ENCODE measurements at places on chromosomes 7 and 10.

- no peak overlapping the region for H3K27ac ChIP-seq
- H3K27me3 ChIP-seq = no peaks in the 10 kb centered on the region
- H3K4me3 ChIP-seq = no peak overlapping the region
- H3K36me3 ChIP-seq = no peaks in the 10 kb centered on the region
- no peaks in the 10 kb centered on the region for H3K4me1 ChIP-seq
- no peak for DNase-seq
These were observed 48.7 kb upstream of the RET start for GRCh38 chr10:43028143-43028542.

DNA sequence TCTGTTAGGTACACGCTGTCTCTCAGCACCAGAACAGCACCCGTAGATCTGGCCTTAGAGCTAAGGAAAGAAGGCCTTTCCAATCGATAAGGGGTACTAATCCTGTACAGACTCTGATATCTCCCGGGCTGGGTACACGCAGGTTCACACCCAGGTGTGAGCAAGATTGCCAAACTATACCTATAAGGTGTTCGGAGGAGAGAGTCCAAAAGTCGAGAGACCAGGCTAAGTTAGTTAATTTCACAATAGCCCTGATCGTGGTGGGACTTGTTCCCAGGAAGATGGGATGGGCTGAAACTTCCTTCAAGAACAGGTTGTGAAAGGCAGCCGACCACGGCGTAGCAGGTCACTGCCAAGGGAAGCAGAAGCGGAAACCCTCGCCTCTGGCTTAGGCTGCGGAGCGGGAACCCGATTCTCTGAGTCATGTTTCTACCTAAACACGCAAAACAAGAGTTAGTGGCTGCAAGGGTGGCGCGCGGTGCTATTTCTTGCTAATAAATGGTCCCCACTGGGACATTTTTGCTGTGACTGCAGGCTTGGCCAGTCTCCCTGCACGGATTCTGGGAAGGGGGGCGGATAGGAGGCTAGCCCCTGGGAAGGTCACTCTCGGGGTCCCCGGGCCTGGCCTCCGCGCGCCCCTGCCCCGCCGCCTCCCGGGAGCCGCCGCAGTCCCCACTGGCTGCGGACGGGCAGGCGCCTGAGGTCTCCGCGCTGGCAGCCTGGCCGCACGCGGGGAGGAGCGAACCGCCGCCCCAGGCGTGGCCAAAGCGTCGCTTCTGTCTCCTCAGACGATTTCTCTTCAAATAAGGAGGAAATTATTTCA, 75.4 kb upstream of the PDSS1 start:
- H3K4me3 ChIP-seq = peak overlapping the region; percentile 25
- peak overlapping the region; percentile 39 for H3K27ac ChIP-seq
- H3K27me3 ChIP-seq = peaks cover 2% of the 10 kb centered on the region

GRCh38 chr10:119713744-119714483, 11.9 kb upstream of the INPP5F start:
- H3K4me3 ChIP-seq = no peak overlapping the region
- DNase-seq = no peak
- no peaks in the 10 kb centered on the region for H3K36me3 ChIP-seq
- no peak overlapping the region for H3K27ac ChIP-seq
- H3K27me3 ChIP-seq = no peaks in the 10 kb centered on the region

- H3K4me1 ChIP-seq = no peaks in the 10 kb centered on the region
- H3K27ac ChIP-seq = no peak overlapping the region
- H3K4me3 ChIP-seq = no peak overlapping the region
- H3K27me3 ChIP-seq = no peaks in the 10 kb centered on the region
- no peaks in the 10 kb centered on the region for H3K36me3 ChIP-seq
These were observed 786 bp upstream of the AKR1C4 start for GRCh38 chr10:5195727-5196374.

- no peak overlapping the region for H3K4me3 ChIP-seq
- no peak for DNase-seq
- peaks cover 8% of the 10 kb centered on the region for H3K4me1 ChIP-seq
- no peak overlapping the region for H3K27ac ChIP-seq
These were observed 371.6 kb downstream of the BBS9 start for GRCh38 chr7:33500703-33501701.

- H3K4me3 ChIP-seq = no peak overlapping the region
- no peaks in the 10 kb centered on the region for H3K36me3 ChIP-seq
- no peaks in the 10 kb centered on the region for H3K27me3 ChIP-seq
- no peak overlapping the region for H3K27ac ChIP-seq
- peaks cover 27% of the 10 kb centered on the region for H3K4me1 ChIP-seq
- no peak for DNase-seq
These were observed 123.6 kb downstream of the NKX6-2 start for GRCh38 chr10:132662186-132662920.

DNA sequence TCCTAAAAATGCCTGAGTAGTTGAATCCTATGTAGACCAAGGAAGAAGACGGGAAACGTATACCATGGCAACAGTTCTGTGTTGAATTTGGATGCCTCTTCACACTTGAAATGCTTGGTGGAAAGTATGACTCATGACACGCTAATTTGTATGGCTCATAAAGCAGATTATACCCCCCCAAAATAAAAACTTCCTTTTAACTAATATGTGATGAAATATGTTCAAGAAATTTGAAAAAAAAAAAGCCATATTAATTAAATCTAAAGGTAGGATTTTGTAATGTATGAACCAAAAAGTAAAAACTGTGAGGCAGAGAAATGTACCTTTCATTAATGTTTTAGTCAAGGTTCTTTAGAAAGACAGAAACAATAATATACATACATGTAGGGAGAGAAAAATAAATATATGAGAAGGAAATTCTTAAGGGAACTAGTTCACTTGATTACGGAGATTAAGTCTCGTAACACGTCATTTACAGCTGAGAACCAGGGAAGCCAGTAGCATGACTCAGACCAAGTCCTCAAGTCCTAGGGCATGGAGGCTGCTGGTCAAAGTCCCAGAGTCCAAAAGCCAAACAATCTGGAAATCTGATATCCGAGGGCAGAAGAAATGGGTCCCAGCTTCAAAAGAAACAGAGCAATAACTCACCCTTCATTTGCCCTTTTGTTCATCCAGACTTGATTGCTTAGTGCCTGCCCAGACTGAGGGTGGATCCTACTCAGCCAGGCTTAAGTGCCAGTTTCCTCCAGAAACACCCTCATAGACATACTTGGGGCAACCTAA, 485.1 kb downstream of the SEMA3D start:
- peaks cover 22% of the 10 kb centered on the region for H3K4me1 ChIP-seq
- no peaks in the 10 kb centered on the region for H3K36me3 ChIP-seq
- no peak for DNase-seq
- no peaks in the 10 kb centered on the region for H3K27me3 ChIP-seq
- peak overlapping the region; percentile 31 for H3K27ac ChIP-seq
